ENCODE measurements at places on chromosomes 3 and 15. TPM values are rescaled to one million over a fixed set of nuclear protein-coding genes. Genes with fewer than 3 reads are reported as not detected.

The TPRG1 gene
- 12.7 TPM for total RNA-seq

The ZPLD1 gene
- not detected for total RNA-seq

The CLSTN2 gene
- 5.1 TPM for total RNA-seq

The FANCD2OS gene
- not detected for total RNA-seq
